ENCODE measurements at places on chromosomes 12 and 14. TPM values are rescaled to one million over a fixed set of nuclear protein-coding genes. Genes with fewer than 3 reads are reported as not detected.

The AKAP6 gene
- polyA plus RNA-seq: 2.5 TPM

The CARMIL3 gene
- polyA plus RNA-seq: 2.4 TPM

The SLIRP gene
- polyA plus RNA-seq: 102 TPM

The ART4 gene
- 0.16 TPM for polyA plus RNA-seq

The BDKRB2 gene
- 3.7 TPM for polyA plus RNA-seq

The IFNG-AS1 gene
- not detected for polyA plus RNA-seq

The PLEKHG7 gene
- 0.78 TPM for polyA plus RNA-seq

The EFS gene
- polyA plus RNA-seq: 41.1 TPM

The AKAP3 gene
- polyA plus RNA-seq: 3.8 TPM

The STON2 gene
- 54.3 TPM for polyA plus RNA-seq

The MGP gene
- 36.0 TPM for polyA plus RNA-seq

The KLRC2 gene
- polyA plus RNA-seq: not detected

DNA sequence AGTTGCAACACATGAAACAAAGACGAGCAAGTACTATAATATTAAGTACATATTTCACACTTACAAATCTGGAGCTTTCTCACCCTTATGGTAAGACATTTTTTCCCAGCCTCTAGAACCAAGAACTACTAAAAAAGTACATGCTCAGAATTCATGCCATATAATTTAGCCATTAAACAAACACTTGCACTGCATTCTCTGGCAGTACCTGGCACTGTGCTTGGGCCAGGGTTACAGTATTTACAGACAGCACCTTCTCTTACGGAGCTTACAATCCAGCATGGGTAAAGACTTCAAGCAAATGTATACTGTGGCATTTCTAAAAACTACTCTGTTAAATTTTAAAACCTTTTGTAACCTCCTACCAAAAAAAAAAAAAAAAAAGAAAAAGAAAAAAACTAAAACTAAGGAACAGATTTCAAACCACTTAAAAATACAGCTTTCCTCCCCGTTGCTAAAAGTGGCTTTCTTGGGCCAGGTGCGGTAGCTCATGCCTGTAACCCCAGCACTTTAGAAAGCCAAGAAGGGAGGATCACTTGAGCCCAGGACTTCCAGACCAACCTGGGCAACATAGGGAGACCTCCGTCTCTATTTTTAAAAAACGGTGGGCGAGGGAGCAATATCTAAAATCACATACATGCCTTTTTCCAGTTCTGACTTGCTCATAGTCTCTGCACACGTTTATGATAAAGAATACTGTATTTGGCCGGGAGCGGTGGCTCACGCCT, 956 bp downstream of the GNPTAB start:
- DNase-seq: no peak

- no peak for DNase-seq
Measured at GRCh38 chr12:57080855-57081254, 2.3 kb upstream of the NEMP1 start.

DNA sequence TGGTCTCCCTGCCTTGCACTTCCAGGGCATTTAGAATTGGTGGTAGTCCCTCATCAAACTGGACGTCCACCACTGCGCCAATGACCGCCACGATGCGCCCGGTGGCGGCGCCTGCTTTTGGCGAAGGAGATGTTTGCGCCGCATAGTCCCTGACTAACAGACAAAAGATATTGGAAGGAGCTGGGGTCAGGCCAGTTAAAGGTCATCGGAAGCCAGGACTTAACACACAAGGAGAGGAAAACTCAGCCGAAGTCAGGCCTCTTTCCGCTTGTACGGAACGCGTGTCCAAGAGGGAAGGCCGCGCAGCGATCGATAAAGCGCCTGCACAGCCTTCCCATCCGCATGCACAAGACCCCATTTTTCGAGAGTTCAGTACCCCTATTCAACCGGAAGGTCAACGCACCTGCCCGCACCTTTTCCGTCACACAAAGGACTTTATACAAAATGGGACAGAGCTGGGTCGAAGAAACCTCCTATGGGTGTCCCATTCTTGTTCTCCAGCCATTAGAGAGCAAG, 525 bp downstream of the ATP5F1B start:
- DNase-seq: no peak

DNA sequence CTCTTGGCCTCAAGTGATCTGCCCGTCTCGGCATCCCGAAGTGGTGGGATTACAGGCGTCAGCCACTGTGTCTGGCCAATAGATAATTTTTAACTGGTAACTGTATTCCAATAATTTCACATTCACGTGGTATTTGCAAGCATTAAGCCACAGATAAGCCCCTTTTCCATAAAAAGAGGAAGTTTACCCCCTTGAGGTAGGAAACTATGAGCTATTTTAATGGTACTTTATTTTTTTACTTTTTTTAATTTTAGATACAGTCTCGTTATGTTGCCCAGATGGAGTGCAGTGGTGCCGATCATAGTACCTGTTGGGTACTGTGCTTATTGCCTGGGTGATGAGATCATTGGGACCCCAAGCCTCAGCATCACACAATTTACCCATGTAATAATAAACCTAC, 42.9 kb upstream of the AP4S1 start:
- no peak for DNase-seq

GRCh38 chr12:102067574-102068258, 5.9 kb upstream of the WASHC3 start:
- no peak for DNase-seq

DNA sequence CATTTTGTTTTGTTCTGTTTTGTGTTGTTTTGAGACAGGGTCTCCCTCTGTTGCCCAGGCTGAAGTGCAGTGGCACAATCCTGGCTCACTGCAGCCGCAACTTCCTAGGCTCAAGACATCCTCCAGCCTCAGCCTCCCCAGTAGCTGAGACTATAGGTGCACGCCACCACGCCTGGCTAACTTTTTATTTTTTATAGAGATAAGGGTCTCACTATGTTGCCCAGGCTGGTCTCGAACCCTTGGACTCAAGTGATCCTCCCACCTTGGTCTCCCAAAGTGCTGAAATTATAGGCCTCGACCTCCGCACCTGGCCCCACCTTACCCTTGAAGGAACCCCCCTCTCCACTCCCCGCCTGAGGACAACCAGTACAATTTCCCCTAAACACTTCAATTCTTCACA, 7.5 kb upstream of the IFT81 start:
- no peak for DNase-seq

DNA sequence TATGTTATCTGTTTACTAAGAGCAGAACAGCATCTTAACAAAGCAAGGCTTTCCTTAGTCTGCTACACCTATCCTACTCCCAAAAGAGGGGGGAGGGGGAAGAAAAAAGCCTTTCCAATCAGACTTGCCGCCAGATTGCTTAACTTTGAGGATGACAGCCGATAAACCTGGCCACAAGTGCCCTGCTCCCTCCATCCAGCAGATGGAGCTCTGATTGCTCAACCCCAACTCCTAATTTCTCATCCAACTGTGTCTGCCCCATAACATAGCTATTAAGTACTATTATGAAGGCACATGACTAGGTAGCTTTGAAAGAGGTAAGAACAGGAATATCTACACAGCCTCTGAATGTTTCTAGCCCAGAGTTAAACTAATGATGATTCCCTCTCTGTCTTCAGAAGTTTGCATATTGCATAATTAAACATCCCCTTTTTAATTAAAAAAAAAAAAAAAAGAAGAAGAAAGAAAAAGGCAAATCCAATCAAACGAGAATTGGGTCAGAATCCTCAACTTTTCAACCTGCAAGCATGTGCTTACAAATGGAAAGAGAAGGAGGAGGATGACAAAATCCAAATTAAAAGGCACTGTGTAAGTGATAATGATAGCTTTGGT, 247.4 kb downstream of the GALC start:
- DNase-seq: no peak

- peak; percentile 74 for DNase-seq
Measured at GRCh38 chr12:63917864-63918799, 73.6 kb downstream of the SRGAP1 start.

DNA sequence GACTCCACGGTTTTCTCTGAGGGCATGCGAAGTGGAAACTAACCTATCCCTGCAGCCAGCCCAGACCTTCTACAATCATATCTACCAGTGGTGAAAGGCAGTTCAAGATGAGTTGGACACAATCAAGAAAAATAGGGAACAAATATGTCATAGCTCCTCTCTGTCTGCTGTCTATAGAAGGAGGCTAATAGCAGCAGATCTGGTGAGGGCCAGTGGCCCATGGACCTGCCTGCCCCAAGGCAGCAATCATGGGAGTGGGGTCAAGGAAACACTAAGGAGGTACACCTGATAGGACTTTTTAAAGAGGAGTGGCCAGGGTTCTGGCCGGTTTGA, 149.5 kb downstream of the PRKCH start:
- no peak for DNase-seq

DNA sequence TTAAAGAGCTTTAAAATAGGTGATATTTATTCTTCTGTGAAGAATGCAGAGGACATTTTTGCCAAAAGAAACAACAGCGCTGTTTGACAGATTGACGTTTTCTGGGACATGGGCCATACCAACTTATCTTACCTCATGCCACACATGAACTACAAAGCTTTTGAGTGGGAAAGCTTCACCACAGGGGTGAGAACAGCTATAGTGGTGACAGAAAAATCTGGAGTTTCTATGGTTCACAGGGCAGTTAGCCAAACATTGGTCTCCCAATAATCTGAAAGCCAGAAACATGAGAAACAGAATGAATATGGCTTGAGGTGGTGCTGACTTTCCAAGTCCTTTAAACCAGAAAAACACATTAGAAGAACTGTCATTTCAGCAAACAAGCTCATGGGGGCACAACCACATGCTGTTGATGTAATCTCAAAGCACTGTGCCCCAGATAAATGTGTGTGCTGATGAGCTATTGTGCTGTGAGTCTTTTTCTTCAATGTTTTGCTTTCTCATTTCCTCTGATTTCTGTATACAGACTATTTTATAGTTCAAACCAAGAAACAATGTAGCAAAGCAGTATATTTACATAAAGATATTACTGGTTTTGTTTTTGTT, 905.4 kb downstream of the SLC16A7 start:
- no peak for DNase-seq

GRCh38 chr14:92783813-92784431, 10.2 kb upstream of the GOLGA5 start:
- peak; percentile 52 for DNase-seq

- no peak for DNase-seq
Measured at GRCh38 chr14:50357124-50357523, 39.6 kb downstream of the CDKL1 start.

GRCh38 chr12:108478611-108479206, 36.4 kb upstream of the FICD start:
- no peak for DNase-seq

DNA sequence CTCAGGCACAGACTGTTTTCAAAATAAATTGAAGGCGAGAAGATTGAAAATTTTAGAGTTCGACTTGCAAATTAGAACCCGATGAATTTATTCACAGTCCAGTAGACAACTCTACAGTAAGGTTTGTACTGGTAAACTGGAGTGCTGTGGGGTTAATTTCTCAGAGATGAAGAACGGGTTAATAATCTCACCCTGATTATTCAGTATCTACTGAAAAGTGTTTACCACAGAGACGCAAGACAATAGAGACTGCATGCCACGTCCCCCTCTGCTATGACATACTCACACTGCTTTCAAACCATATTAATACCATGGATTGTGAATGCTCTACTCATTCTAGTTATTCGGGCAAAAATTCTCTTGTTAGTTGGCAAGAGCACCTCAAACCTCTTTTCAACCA, 36.1 kb downstream of the CFL2 start:
- DNase-seq: no peak

DNA sequence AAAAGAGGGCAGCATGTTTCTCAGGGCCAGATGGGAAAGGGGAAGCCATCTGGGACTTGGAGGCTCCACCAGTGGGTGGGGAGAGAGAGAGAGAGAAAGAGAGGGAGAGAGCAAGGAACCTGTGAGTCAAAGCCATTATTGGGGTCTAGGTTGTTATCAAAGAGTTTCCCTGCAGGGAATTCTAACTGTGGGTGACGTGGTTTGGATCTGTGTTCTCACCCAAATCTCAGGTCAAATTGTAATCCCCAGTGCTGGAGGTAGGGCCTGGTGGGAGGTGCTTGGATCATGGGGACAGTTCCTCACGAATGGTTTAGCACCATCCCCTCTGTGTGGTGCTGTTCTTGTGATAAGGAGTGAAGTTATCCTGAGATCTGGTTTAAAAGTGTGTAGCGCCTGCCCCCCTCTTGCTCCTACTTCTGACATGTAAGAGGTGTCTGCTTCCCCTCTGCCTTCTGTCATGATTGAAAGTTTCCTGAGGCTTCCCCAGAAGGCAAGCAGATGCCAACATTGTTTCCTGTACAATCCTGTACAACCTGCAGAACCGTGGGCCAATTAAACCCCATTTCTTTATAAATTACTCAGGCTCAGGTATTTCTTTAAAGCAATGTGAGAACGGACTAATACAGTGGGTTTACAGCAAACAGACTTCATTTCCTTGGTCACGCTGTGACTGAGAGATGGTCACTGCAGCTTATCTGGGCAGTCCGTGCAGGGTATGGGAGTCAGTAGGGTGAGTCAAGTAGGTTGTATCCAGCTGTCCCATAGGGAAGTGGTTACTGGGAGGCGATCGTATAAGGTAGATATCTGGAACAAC, 52.4 kb downstream of the CCDC91 start:
- no peak for DNase-seq

DNA sequence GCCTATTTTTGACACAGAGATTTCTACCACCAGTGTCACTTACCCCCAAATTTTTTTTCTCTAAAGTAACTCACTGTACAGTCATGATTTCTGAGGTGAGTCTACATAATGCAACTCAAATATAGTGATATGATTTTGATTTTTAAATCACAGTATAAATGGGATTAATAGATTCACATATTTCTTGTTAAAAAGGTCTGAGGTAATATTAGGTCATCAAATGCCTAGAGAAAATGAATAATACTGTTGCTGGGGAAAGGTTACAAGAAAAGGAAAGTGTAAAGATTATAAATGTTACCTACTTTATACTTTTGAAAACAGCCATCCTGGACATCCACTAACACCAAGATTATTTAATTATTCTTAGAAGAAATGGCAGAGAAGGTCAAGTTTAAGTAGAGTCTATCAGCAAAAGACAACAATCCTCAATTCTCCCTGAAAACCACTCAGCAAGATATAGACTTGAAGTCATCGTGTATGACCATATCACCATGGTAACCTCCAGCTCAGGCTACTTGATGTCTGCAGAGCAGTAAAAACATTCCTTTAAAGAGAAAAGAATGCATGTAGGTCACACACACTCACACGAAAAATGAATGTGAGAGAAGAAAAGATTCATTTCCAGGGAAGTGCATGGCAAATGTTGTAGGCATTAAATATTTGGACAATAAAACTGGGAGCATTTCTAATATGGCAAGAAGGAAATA, 58.7 kb downstream of the CCDC59 start:
- peak; percentile 35 for DNase-seq

DNA sequence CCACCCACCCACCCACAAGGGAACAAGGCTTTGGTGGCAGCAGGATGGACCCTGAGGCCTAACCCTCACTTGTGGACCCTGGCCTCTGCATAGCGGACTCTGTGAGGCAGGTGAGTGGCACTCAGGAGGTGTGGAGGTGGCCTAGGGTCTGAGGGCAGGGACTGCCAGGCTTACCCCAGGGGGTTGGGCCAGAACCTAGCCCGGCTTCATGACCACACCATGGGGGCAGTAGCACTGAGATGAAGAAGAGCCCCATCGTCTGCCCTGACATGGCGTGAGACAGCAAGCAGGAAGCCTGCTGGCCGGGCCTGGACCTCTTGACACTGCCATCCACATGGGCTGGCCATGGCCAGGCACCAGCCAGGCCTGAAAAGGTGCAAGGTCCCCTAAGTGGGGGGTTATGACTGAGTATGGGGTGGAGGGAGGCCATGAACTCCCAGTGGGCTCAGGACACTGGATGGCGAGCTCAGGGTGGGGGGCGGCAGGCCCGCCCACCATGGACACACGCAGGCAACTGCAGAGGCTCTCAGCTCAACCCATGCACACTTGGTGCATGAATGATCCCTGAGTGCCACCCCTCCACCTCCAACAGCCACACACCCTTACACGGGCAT, 29.3 kb downstream of the JAG2 start:
- no peak for DNase-seq

Measured in renal pelvis (tissue), 12 donors.